Frontal cortex (tissue), 4 donors: ENCODE measurements at places on chromosomes 6 and 20. TPM values are rescaled to one million over a fixed set of nuclear protein-coding genes. Genes with fewer than 3 reads are reported as not detected.

CFB gene
- total RNA-seq = 0.82 TPM

C20orf202 gene
- total RNA-seq = 0.41 TPM

TRDN gene
- total RNA-seq = under 0.01 TPM

SMPDL3A gene
- total RNA-seq = 13.0 TPM

TPD52L2 gene
- total RNA-seq = 22.4 TPM

WFDC5 gene
- total RNA-seq = not detected

PRL gene
- total RNA-seq = not detected

PHIP gene
- 47.7 TPM for total RNA-seq

RAET1E gene
- not detected for total RNA-seq

GJA1 gene
- total RNA-seq = 91.3 TPM

FHL5 gene
- total RNA-seq = 0.41 TPM

KIF6 gene
- 1.2 TPM for total RNA-seq

FBXO30 gene
- 92.9 TPM for total RNA-seq

PGC gene
- under 0.01 TPM for total RNA-seq

CST2 gene
- not detected for total RNA-seq

HLA-DPA1 gene
- total RNA-seq = 1.6 TPM

IFT52 gene
- 86.0 TPM for total RNA-seq

MAFB gene
- total RNA-seq = 7.3 TPM

OTOR gene
- 0.82 TPM for total RNA-seq

SLC13A3 gene
- 10.2 TPM for total RNA-seq

BANF2 gene
- not detected for total RNA-seq

MATN4 gene
- total RNA-seq = under 0.01 TPM

GPLD1 gene
- 10.6 TPM for total RNA-seq

CFAP206 gene
- 2.0 TPM for total RNA-seq

EYA2 gene
- total RNA-seq = 2.4 TPM

SUN5 gene
- total RNA-seq = not detected

HSF2 gene
- total RNA-seq = 130 TPM

ADGB gene
- total RNA-seq = under 0.01 TPM

KCNK5 gene
- under 0.01 TPM for total RNA-seq

SYCP2 gene
- total RNA-seq = 4.1 TPM

DNMT3B gene
- total RNA-seq = 6.5 TPM

SLC17A1 gene
- total RNA-seq = not detected

CDSN gene
- not detected for total RNA-seq

C6orf52 gene
- total RNA-seq = 0.82 TPM

REM1 gene
- not detected for total RNA-seq

HLA-DMB gene
- total RNA-seq = 0.82 TPM

SAMHD1 gene
- 48.5 TPM for total RNA-seq

MRAP2 gene
- 7.7 TPM for total RNA-seq

LHFPL5 gene
- total RNA-seq = 0.82 TPM

KCNK16 gene
- not detected for total RNA-seq

TPBG gene
- total RNA-seq = 4.5 TPM

MCCD1 gene
- not detected for total RNA-seq

C6orf132 gene
- total RNA-seq = under 0.01 TPM

XKR7 gene
- total RNA-seq = 9.8 TPM

SMPD2 gene
- 4.9 TPM for total RNA-seq

MAP3K4 gene
- total RNA-seq = 32.2 TPM

TULP1 gene
- not detected for total RNA-seq

SLC44A4 gene
- total RNA-seq = not detected

SYNDIG1 gene
- total RNA-seq = 26.1 TPM

HLA-DQA1 gene
- not detected for total RNA-seq

ATP5F1E gene
- total RNA-seq = 38.3 TPM

MDFI gene
- total RNA-seq = 11.4 TPM

GLP1R gene
- total RNA-seq = 0.41 TPM

DOK5 gene
- total RNA-seq = 236 TPM

WDR27 gene
- total RNA-seq = 18.3 TPM

CCN5 gene
- not detected for total RNA-seq

SIRPD gene
- not detected for total RNA-seq
